ENCODE measurements at places on chromosomes 7 and 10.

DNA sequence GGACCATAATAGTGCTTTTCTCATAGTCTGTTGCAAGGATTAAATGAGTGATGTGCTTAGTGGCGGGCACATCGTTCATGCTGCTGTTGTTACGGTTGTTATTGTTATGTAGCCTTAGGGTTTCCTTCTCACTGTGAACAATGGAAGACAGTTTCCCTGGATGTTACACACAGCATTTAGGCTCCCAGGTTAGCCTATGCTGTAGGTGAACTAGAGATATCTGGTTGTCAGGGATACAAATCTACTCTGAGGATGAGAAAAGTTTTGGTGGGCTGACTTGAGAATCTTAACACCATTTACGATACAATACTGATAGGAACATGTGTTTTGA is 14.7 kb downstream of the SH3PXD2A start:
- no peak for DNase-seq

DNA sequence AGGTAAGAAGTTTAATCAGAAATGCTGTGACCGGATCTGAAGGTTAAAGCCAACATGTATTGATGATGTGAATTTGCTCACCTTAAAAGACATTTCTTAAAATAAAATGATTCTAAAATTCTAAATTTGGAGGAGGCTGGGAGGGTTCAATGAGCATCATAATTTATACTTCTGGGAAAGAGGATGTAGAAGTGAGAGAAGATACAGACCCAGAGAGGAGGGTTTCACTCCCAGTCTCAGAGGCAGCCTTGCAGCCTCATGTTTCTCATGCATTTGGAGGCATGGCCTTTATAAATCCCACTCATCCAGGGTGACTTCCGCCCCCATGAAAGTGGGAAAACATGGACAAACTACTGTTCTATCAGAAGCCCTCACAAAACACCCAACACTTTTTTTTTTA is 305.6 kb upstream of the PITRM1 start:
- DNase-seq, result no peak

DNA sequence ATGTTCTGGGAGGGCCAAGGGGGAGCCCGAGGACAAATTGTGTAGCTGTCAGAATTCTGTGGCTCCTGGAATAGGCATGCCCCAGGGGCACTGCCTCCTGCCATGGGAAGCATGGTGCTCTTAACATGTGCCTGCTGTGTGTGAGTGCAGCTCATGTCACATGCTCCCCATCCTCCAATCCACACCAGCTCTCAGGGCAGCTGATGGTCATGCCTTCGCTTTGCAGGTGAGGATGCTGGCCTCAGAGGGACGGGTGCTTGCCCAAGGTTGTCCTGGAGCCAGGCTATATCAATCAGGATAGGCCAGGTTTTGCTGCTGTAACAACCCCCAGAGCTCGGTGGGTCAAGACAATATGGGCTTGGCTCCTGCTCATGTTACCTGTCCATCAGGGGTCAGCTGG is 303.4 kb downstream of the RPS24 start:
- DNase-seq, result no peak

DNA sequence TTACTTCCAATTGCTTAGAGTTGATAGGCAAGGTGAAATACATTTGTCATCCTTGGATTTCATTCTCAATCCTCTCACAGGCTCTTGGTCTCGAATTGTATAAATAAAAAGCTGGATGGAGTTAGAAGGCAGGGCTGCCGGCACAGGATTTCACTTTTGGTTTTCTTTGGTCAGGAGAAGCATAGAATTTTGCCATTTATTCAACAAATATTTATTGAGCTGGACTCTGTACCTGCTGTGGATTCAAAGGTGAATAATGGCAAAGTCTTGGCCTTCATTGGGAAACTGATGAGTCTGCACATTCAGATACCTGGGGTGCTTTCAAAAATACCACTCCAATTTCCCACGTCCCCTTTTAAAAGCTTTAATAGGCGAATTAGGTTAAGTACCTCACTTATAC is 49.7 kb downstream of the PDK4 start:
- no peak for DNase-seq

- DNase-seq, result no peak
Observed at GRCh38 chr10:78712147-78712546, 356.6 kb upstream of the ZMIZ1 start.

GRCh38 chr7:90903841-90904240 is 307.7 kb downstream of the CDK14 start:
- no peak for DNase-seq

GRCh38 chr7:12872487-12872886 is 185.1 kb downstream of the ARL4A start:
- no peak for DNase-seq

DNA sequence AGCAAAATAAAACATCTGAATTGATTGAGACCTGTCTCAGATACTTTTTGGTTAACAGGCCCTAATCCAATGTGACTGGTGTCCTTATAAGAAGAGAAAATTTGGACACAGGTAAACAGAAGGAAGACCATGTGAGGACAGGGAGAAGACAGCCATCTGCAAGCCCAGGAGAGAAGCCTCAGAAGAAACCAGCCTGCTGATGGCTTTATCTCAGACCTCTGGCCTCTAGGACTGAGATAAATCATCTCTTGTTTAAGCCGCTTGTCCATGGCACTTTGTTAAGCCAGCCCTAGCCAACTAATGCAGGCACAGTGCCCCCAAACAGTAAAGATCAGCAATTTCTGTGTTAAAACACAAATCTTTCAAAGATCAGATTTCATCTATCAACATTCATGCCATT is 41.8 kb upstream of the FIGNL1 start:
- no peak for DNase-seq

DNA sequence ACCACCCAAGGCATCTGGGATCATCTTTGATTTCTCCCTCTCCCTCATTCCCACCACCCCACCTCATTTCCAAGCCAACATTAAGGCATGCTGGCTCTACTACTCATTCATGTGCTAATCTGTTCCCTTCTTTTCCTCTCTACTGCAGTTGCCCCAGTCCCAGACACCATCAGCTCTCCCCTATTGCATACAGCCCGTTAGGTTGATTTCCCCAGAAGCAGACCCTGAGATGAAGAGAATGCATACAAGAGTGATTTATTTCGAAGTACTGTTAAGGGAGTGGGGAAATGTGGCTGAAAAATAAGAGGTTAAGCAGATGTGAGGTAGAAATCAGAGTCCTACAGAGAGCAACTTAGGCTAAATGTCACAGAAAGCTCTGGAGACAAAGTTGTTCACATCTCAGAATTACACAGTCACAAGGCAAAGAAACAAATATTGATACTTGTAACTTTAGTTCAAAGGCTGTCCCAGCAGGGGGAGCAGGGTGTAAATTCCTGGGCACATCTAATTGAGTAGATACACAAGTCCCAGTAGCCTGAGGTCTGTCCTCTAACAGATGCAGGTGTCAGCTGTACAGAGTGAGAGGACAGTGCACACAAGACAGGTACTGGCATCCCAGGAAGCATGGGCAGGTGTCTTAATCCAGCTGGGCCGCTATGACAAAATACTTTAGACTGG is 20.9 kb downstream of the AKR1D1 start:
- no peak for DNase-seq

GRCh38 chr10:78619115-78619851 is 449.5 kb upstream of the ZMIZ1 start:
- DNase-seq, result no peak

DNA sequence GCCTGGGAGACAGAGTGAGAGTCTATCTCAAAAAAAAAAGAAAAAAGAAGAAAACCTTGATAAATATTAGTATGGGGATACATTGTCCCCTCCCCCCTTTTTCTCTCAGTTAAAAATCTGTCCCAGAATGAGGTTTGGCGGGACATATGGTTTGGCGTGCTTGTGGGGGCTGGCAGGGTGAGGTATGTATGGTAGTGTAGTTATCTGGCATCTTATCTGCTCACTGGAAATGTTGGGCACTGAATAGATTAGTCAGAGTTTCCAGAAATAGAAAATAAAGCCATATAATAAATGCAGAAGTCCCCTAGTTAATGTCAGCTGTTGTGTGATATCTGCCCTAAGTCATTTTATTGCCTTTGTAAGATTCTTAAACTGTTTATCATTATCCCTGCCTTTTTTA is 397.5 kb upstream of the GALNT17 start:
- DNase-seq, result no peak

- DNase-seq, result peak; percentile 6
Observed at GRCh38 chr7:918441-919113, 35.9 kb downstream of the ADAP1 start.

DNA sequence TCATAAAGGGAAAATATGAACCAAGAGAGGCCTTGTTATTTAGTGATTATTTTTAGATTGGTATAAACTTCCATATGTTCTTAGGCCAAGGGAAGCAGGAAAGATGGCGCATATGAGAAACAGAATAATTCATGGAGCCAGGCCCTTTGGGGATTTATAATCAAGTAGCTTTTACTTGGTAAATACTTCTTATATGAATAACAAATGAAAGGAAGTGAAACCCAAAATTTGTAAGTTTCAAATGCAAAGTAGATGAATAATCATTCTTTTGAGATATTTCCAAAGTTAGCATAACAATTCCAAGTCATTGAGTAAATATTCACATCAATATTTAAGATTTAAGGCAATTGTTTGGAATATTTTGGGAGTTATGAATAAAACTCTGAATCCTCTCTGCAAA is 13.9 kb upstream of the OPTN start:
- DNase-seq, result no peak

GRCh38 chr7:650339-651031 is 76.0 kb upstream of the DNAAF5 start:
- DNase-seq, result peak; percentile 96

- no peak for DNase-seq
Observed at GRCh38 chr7:138164804-138165203, 88.5 kb downstream of the AKR1D1 start.

- no peak for DNase-seq
Observed at GRCh38 chr7:156988343-156989185, 21.9 kb downstream of the MNX1 start.

- DNase-seq, result no peak
Observed at GRCh38 chr10:102615361-102615760, 28.9 kb upstream of the TRIM8 start.

GRCh38 chr10:99457813-99458212 is 27.4 kb upstream of the GOT1 start:
- DNase-seq, result no peak

- DNase-seq, result no peak
Observed at GRCh38 chr7:11875635-11876034, 43.6 kb upstream of the THSD7A start.

GRCh38 chr10:75197906-75198305 is 12.7 kb upstream of the VDAC2 start:
- DNase-seq, result peak; percentile 43

DNA sequence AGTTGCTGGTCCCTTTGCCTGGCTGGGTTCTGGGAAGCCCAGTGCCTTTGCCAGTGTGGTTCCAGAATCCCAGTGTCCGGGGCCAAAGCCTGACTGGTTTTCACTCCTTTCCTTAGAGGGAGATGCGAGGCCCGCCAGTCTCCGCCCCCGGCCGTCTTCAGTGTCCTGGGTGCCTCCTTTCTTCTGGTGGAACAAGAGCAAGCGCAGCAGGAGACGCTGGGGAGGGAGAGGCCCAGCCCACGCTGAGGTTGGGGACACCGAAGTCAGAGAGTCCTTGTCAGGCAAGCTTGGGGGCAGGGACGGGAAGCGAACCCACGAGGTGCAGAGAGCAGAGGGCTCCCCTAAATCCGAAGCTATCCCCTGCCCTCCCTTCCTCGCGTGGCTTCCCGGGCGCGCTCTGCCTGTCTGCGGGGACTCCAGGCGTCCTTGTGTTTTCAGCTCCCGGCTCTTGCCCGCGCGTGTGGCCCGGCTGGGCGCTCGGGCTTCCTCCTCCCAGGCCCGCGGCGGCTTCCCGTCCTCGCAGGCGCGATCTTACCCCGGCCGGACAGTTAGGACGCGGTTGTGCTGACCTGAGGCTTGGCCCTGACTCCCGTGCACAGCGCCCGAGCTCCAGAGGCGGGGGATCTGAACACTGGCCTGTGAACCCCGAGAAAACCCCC is 60.6 kb upstream of the UBE3C start:
- DNase-seq, result no peak

GRCh38 chr7:22667562-22668239 is 59.3 kb upstream of the IL6 start:
- DNase-seq, result no peak

DNA sequence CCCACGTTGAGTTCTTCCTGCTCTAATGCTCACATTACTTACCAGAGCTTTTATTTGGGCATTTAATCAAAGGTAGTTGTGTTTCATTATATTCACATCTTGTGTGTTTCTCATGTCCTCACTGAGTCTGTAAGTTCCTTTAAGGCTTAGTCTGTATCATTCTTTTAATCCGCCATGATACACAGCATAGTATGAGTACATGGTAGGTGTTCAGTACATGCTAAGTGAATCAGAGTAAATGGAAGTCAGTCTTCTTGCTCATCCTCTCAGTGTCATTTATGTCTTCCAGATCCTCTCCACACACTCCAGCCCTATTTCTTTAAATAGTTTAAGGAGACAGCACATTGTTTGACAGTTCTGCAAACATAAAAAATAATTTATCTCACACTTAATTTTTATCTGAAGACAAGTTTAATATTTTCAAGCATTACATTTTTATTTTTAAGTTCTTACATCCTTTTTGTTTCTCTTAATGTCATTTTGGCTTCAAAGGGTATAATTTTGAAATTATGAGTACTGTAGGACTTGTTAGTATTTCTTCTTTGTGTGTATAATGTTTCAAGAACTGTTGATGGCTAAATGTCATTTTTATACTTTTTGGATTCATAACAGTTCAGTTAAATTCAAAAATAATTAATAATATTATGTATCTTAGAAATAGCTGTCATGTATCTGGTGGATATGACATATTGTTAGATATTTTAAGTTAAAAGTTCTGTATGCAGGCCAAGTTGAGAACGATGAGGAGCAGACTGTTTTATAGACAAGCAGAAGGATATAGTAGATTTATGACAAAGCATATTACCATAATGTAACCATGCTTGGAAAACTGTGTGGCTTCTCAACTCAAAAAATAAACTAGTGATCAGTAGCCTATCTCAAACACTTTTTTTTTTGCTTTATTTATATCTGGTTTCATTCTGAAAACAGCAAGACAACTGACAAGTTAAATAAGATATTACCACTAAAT is 342.7 kb downstream of the LRMDA start:
- DNase-seq, result no peak

- no peak for DNase-seq
Observed at GRCh38 chr10:43167498-43167889, 29.2 kb downstream of the CSGALNACT2 start.

GRCh38 chr10:78513330-78513729 is 479.7 kb downstream of the RPS24 start:
- no peak for DNase-seq

DNA sequence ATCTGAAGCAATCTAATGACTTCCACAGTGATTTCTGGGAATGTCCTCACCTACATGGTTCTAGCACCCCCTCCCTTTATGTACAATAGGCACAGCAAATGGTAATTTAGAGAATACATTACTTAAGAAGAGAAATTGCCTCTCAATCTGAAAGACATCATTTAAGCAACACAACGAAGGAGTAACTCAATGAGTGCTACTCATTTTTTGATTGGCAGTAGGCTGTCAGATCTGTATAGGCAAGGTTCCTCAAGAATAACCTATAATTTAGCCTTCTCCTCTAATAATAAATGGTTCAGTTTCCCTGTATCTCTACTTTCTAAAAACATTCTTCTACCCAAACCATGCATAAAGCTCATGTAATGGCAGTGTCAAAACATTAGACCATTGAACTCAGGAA is 30.6 kb upstream of the SEMA3C start:
- no peak for DNase-seq

All from posterior cingulate gyrus (tissue), 11 donors.